ENCODE measurements at places on chromosomes 2 and 18.

DNA sequence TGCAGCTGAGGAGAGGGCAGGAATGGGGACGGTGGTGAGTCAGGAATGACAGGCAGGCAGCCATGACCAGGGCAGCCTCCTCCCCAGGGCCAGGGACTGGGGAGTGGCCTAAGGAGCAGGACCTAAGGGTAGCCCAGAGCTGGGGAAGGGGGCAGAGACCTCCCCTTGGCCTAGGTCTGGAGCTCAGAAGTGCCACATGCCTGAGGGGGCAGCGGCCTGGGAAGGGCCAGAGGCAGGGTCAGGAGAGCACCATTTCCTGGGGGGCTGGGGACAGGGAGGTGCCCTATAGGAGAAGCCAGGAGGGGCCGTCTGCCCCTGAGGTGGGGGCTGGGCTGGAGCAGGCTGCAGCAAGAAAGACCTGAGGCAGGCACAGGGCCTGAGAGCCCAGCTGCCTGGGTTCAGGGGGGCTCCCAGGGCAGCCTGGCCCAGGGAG lies 20.9 kb downstream of the CFLAR start:
- DNase-seq, result no peak

GRCh38 chr2:169301596-169302335 lies 60.6 kb downstream of the LRP2 start:
- DNase-seq, result no peak

DNA sequence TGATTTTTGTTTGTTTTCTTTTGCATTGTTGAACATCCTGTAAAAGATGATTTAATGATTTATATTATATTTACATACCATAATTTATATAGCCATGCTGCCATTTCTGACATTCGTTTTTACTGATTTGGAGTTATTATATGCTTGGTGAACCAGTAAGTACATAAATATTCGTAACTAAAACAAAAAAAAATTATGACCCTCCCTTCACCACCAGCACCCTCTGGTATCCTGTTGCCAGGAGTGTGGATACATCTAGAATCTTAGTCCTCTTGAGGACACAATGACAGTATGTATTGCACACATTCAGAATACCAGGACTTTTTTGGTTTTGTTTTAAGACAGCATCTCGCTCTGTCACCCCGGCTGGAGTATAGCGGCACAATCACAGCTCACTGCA lies 43.9 kb upstream of the B3GNT7 start:
- DNase-seq, result no peak

DNA sequence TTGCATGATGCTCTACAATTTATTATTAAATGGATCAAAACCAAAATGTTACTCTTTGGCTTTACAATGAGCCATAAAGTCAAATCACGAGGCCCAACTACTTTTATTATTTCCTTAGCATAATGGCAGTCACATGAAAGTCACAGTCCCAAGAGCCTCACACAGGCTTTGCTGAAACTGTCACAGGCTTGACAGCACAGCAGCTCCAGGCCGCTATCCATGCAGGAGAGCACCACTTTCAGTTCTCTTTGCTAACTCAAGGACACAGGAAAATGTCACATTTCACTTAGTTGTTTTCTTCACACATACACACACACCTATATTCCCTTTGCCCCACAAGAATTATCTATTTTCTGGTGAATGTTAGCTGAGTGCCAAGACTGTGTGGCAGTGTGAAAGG lies 11.1 kb upstream of the MSGN1 start:
- no peak for DNase-seq

GRCh38 chr2:239918749-239919148 lies 106.4 kb downstream of the NDUFA10 start:
- DNase-seq, result no peak

- DNase-seq, result peak; percentile 96
Observed at GRCh38 chr2:127398239-127398590, 10.4 kb upstream of the MAP3K2 start.

GRCh38 chr2:98757904-98758421 lies 27.0 kb upstream of the MGAT4A start:
- peak; percentile 85 for DNase-seq

GRCh38 chr2:100070078-100070477 lies 72.3 kb downstream of the AFF3 start:
- DNase-seq, result peak; percentile 45

GRCh38 chr2:192126426-192126825 lies 68.3 kb downstream of the TMEFF2 start:
- DNase-seq, result peak; percentile 46

DNA sequence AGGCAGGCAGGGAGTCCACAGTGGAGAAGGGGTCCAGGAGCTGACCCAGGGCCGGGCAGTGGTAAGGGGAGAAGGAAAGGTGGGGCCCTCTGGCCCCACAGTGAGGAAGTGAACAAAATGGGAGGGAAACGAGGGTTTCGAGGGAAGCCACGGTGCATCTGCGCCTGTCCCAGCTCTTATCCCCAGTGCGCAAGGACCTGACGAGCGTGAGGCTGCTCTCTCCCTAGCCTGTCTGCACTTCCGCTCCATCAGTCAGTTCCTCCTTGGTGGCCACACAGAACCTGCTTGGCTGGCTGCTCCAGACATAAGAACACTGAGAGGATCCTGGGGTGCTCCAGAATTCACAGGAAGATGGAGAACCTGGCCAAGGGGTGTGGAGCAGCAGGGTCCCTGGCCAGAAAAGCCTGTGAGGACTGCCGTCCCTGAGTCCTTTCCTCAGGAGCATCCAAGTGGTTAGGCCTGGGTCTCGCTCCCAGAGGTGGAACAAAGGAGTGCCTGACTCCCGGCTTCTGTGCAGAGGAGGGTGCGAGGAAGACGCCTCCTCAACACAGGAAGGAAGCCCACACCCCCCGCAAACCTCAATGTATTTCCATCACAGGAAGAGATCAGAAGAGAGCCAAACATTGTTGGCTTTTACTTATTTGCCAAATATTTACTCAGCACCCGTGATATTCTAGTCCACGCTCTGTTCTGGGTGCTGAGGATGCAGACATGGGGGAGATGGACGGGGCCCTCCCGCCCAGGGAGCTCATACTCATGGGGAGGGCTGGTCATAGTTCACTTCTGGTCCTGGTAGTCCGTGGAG lies 43.7 kb upstream of the SEMA4C start:
- no peak for DNase-seq

- DNase-seq, result peak; percentile 9
Observed at GRCh38 chr2:158665536-158666302, 129.4 kb upstream of the DAPL1 start.

DNA sequence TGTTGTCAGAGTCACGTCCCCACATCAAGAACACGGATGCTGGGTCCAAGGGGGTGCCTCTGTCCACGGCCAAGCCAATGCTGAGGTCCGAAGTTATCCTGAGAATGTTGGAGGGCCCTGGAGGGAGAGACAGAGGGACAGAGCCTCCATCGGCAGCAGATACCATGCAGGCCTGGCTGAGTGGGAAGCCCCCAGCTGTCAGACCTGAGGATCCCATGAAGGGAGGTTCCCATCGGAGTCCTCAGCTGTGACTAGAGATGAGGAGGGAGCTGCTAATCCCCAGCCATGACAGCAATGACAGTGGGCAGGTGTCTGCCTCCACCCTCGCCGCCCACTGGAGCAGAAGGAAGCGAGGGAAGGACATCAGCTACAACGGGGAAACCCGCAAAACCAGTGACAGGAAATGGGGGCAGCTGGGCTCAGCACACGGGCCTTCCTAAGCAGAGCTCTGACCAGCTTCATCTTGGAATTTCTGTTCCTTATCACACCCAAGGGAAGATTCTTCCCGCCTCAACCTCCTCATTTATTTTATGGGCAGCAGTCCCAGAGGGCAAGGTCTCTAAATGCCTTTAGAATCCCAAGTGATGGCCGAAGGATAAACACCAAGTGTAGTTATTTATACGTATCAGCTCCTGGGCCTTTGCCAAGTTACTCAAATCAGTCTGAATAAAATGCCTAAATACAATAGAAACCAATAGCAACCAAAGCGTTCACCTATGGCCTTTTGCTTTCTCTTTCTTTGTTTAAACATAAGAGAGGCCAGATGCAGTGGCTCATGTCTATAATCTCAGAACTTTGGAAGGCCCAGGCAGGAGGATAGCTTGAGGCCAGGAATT lies 32.2 kb downstream of the FAM178B start:
- no peak for DNase-seq

DNA sequence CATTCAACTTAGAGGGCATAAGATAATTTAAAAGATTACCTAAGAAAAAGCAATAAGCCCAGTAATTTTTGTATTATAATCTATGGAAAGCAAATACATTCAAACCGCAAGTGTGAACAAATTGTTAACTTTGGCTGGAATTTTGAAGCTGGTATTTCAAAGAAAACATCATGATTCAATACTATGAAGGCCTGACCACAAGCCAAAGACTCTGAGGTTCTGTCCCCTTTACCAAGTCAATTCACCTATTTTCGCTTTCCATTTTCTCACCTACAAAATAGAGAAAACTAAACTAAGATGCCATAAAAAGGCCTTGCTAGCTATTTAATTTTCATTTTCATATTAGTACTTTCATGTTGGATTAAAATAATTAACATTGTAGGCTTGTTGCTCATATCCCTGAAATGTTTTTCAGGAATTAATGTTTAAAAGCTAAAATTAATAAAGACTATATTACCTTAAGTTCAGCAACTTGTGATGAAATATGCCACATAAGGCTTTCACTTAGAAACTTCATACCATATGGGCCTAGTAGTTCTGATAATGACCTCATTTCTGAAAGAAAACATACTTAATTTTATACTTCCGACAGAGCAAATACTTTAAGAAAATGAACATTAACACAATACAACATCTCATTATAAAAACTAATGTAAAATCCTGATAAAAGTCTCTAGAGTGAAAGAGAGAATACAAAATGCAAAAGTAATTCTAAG lies 85.7 kb upstream of the FRZB start:
- no peak for DNase-seq

GRCh38 chr18:34281722-34282121 lies 57.0 kb upstream of the NOL4 start:
- no peak for DNase-seq

DNA sequence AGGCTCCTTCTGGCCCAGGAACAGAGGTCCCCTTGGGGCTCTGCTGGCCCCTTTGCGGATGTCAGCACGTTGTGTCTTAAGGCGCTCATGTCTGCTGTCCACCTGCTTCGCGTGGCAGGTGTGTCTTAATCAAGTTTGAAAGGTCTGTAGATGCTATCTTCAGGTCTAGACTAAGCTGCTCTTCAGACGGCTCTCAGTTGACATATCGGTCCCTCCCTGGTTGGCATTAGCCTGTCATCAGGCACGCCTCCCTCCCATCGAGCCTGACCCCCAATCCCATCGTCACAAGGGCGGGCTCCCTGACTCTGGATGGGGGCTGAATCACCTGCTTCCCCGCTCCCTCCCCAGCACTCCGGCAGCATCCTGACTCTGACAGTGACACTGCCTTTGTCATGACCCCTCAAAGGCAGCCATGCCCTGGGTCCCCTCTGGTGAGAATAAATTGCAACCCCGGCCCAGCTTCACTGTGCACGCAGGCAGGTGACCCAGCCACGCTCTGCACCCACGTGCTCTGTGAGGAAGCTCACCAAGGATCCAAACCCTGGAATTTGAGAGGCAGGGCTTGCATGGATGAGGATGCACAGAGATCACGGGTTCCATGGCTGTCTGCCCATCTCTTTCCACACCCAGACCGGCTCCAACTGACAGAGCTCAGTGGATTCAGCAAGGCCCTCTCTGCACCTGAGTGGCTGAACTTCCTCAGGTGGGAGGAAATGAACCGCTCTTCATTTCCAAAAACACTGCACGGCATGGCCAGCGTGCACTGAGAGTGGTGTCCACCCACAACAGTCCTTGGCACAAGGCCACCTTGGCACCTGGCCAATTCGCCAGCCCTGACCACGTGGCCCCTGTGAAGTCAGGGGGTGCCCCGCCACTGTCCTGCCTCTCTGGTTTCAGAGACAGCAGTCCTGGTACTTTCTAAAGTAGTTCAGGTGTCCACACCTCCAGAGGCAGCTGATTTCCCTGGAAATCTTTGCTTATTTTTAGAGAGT lies 110.2 kb upstream of the GPC1 start:
- no peak for DNase-seq

DNA sequence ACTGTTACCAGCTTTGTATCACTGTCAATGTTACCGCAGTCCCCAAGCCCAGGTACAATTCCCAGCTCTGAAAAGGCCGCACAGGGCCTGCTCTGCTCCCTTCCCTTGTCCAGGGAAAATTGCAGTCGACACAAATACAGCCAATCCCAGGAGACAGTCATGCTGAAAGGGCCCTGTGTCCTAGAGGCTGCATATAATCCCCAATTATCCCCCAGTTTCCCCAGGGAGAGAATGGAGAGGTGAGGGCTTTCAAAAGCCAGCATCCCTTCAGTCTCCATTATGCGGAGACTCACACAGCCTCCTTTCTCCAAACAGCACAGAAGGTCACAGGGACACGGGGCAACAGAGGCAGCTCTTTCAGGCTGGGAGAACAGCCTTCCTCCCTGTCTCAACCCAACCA lies 17.1 kb upstream of the CTIF start:
- no peak for DNase-seq

DNA sequence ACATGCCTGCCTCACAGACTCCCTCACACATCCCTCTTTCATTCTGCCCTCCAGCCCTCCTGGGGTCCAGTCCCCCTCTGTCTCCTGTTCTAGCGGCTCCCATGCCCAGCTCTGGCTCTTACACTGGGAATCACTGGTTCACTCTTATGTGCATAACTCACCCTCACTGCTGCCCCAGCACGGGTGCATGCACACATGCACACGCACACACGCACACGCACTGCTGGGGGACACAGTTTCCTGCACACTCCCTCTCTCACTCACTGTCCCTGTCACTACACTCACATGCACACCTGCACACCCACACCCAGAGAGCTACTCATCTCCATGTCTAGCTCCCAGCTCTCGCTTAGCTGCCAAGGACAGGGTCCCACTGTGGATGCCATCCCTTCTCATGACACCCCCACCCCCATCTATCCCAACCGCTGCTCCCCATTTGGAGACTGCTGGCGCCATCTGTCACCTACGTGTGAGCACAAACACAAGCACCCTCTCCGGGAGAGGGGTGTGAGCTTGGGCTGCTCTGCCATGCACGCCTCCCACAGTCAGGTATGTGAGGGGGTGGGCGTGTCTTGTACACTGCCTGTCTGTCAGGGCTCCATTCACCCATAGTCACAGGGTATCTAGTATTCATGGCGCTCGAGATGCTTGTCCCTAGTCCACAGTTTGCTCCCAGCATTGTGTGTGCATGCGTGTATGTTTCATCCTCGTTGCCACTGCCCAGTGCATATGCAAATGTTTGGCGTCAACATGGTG lies 1.8 kb downstream of the ASIC4 start:
- DNase-seq, result no peak

DNA sequence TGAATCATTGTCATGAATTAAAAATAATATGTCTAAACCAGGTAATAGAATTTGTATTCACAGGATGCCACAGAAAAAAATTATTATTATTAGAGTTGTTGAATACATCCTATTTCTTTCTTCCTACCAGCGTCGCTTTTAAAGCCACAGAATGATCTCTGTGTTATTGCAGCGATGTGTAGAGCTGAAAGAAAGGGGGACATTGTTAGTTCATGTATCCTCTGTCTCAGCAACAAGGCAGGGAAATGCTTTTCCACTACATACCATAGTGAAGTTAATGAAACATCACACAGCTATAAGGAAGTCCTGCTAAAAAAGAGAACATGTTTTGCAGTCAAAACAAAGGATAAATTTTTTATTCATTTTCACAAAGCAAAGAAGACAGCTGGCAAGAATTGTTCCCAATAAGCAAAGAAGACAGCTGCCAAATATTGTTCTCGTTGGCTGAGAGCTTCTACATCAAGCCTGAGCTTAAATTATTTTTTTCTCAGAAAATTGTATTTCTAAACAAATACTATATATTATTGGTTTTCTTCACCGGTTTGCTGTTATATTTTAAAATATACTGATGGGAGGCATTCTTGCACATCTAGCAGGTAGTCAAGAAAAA lies 1234.4 kb downstream of the SUCLG1 start:
- no peak for DNase-seq

- no peak for DNase-seq
Observed at GRCh38 chr2:206082298-206082843, 3.6 kb downstream of the INO80D start.

- no peak for DNase-seq
Observed at GRCh38 chr2:74863802-74864248, 29.9 kb downstream of the HK2 start.
